ENCODE measurements at places on chromosomes 7 and 10.

DNA sequence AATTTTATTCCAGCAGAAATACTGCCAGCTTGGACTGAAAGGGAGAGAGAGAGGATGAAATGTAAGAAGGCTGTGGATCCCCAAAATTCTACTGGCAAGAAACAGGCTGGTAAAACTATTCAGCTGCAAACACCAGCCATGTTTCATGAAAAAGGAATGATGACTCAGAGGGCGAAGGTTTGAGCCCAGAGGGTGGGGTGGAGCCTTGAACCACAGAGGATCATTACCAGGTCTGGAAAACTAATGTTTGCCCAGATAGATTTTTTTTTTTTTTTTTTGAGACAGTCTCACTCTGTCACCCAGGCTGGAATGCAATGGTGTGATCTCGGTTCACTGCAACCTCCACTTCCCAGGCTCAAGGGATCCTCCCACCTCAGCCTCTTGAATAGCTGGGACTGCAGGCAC, 41.7 kb upstream of the NRF1 start:
- no peak for DNase-seq

GRCh38 chr7:111855842-111856227, 293.5 kb upstream of the IMMP2L start:
- DNase-seq, result peak; percentile 54

DNA sequence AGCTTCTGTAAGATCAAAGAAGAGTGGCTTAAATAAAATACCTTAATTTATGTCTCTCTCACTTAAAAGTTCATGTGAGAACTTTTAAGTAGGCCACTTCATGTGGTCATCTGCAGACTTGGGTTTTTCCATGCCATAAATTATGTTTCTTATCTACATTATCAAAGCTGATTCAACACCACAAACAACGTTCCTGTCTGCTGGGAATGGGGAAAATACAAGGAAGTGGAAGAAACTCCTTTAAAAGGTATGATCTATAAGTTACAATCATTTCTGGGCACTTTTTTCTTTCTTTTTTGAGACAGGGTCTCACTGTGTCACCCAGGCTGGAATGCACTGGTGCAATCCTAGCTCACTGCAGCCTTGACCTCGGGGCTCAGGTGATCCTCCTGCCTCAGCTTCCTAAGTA, 16.9 kb upstream of the OTUD1 start:
- DNase-seq, result no peak

DNA sequence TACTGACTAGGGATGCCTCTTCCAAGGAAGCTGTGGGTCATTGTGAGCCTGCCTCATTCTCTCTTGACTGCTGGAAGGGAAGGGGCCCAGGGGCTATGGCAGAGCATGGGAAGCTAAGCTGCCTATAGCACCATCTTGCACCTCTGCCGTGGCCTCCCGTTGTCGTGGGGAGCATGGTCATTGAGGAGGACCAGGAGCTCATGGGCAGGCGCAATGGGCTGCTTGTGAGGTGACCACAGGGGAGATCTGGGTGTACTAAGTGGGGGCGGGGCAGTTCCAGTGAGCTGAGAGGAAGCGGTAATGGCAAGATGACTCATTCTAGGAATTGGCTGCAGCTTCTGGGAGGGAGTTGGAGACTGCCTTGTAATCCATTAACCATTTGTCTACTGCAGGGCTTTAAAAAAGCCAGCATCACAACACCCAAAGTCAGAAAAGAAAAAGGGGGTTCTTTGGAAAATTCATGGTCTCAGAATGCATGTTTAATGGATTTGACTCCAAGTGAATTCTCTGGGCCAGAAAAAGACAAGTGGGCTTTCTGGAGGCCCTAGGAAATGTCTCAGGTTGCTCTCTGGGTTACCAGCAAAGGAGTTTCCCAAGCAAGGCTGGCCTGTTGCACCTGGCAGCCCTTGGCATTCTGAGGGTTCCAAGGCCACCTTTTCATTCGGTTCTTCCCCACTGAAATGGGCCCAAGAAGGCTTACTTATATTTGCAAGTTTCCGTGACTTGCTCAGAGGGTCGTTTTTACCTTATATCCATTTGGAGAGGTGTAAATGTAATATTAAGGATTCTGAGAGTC, 3.6 kb downstream of the DUSP5 start:
- no peak for DNase-seq

GRCh38 chr7:148906707-148907498, 22.8 kb upstream of the EZH2 start:
- DNase-seq, result no peak
